ENCODE measurements at places on chromosomes 5 and 9. TPM values are rescaled to one million over a fixed set of nuclear protein-coding genes. Genes with fewer than 3 reads are reported as not detected.

The NFIL3 gene
- 20.5 TPM for total RNA-seq

The DBH gene
- total RNA-seq: not detected

The BTNL8 gene
- 4.2 TPM for total RNA-seq

The PCDHB10 gene
- 2.5 TPM for total RNA-seq

The CCDC192 gene
- total RNA-seq: 1.3 TPM

The LECT2 gene
- total RNA-seq: not detected

The ITGA1 gene
- 56.7 TPM for total RNA-seq

The IPO11 gene
- total RNA-seq: 34.0 TPM

The C9 gene
- total RNA-seq: not detected

The PCDHA1 gene
- total RNA-seq: not detected

The GLDC gene
- 4.0 TPM for total RNA-seq

The CCDC171 gene
- 9.6 TPM for total RNA-seq

The PHF2 gene
- 32.9 TPM for total RNA-seq

The MRPL36 gene
- total RNA-seq: 10.4 TPM

The C9orf72 gene
- total RNA-seq: 56.8 TPM

The NXNL2 gene
- total RNA-seq: 0.49 TPM

The RNF183 gene
- not detected for total RNA-seq

The ARHGAP26 gene
- total RNA-seq: 28.2 TPM

The CSF1R gene
- total RNA-seq: 9.1 TPM

The POLK gene
- total RNA-seq: 67.7 TPM

The PDE6A gene
- total RNA-seq: not detected

The ANKRD20A1 gene
- 0.88 TPM for total RNA-seq
